ENCODE measurements at places on chromosomes 7 and 10.

GRCh38 chr10:6978187-6978627 is 398.1 kb upstream of the PRKCQ start:
- no peak for DNase-seq

DNA sequence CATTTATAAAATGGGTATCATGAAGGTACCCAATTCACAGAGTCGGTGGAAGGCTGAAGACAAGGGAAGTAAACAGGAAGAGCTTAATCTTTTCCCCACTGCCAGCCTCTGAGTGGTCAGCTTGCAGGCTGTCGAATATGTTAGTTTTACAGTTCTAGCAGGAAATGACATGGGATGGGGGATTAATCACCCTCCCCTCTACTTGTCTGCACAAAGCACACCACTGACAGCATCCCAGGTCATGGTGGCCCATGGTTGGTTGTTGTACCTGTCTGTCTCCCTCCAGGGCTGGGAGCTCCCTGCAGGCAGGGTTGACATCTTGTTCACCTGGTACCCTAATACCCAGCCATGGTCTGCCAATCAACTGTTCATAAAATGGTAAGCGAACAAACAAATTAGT is 55.6 kb downstream of the GRB10 start:
- no peak for DNase-seq

- DNase-seq: no peak
Measured at GRCh38 chr10:100020886-100021253, 11.1 kb upstream of the DNMBP start.

DNA sequence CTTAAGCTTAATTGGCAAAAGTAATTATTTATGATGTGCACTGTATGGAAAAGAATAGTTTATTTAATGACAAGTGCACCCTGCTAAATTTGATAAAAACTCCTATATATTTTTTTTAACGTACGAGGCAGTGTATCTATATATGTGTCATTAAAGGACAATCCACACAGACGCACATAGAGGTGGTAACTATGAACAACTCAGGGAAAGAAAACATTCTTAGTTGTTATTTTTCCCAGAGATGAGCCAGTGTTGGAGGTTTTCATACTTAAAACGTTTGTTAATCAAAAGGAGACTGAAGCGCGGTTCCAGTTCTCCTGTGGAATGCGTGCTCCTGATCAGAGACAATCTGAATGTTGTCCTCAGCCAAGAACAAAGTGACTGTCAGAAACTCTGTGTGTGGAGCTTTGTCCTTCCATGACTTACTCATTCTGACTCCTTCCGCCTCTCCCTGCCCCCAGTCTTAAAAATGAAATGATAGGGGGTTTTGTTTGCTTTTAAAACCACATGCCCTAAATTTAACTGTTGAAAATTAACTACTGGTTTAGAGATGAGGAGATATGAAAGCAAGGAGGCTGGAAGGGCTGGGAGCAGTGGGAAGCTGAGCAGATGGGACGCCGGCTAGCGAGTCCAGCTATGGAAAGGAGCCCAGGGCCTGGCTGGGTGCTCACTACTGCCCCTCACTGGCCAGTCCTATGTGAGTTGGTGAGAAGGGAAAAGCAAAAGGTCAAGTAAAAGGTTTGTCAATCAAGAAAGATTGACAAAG is 99.6 kb downstream of the SVIL start:
- DNase-seq: peak; percentile 87

GRCh38 chr10:77983384-77984341 is 45.7 kb downstream of the POLR3A start:
- no peak for DNase-seq

DNA sequence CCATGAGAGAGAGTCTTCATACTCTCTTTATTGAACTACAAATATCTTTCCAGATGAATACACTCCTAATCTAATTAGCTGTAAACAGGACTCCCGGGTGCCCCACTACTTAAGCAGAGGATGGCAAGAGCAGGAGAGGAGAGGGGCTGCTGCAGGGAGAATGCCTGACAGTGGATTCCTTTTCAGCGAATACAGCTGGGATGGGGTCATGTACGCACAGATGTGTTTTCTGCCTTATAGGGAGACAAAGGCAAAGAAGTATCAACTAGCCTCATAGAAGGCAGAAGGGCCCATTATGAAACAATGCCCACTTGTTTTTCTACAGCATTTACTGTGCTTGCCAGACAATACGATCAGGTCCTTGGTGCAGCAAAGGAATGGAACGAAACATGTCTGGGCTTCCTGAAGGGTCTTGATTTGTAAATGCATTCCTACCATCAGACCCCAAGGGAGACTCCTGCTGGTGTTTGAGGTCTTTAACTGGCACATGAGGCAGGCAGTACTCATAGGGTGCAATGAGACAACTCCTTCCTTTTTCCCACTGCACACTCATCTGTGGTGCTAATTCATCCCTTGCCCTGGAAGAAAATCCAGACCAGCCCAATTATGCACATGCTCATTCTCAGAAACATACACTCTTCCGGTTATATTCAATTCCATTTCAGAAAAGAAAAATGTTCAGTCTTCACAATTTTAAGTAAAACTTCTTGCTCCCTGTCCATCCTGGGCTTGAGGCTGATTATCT is 117.1 kb downstream of the AOAH start:
- DNase-seq: no peak

DNA sequence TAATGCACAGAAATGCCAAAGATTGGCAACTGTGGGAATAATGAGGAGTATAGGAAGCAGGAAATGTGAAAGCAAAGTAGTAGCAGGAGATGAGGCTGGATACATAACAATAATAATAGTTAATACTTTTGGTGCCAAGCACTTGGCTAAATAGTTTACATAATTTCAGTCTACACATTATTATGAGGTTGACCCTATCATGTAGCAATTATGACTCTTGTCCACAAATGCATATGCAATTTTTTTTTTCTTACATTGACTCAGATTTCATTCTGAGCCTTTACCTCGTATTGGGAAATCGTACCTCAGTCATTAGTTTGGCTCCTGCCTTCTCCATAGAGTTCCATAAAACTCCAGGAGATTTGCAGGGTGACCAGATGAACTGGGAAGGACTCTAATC is 219.9 kb downstream of the SUGCT start:
- no peak for DNase-seq

DNA sequence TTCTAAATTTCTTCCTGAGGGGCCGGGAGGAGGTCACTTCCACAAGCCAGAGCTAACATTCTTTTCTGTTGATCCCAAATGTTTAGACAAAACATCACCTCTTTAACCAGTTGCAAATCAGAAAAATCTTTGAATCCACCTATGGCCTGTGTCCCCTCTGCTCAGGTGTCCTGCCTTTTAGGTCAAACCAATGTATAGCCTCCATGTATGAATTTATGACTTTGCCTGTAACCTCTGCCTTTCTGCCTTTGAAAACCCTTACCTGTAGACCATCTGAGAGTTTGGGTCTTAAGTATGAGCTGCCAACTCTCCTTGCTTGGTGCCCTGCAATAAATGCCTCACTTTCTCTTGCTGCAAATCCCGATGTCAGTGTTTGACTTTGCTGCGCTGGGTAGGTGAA is 44.1 kb upstream of the MSRB2 start:
- DNase-seq: no peak

DNA sequence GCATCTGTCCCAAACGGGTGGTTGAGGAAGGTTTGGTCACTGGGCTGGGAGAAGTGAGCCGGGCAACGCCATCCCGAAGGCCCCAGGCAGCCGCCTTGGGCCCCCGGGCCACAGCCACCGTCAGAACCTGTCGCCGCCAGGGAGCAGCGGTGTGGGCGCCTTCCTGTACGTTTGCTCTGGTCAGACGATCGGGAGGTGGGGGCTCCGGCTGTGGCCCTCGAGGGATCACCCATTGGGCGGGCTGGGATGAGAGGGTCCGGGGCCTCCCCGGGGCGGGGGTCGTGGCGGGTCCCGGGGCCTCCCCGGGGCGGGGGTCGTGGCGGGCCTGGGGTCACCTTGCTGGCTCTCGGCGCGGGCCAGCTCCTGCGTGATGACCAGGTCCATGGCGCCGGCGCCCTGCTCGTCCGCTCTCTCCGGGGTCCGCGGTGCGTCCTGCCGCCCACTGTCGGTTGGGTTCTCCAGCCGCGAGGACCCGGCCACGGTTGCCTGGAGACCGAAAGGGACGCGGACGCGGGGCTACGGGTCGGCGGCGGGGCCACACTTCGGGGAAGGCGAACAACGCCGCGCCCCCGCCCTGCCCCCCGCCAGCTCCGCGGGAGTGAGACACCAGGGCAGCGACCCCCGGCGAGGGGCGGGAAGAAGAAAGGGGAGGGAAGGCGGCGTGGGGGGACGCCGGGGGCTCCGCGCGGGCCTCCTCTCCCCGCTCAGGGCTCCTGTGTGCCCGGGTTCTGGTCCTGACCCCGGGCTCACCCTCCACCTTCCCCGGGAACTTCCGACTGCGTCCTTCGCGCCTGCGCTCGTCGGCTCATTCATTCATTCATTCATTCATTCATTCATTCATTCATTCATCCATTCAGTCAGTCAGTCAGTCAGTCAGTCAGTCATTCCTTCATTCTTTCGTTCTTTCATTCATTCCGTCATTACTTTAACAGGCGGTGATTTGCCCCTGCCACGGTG is at the start of gene CFAP46:
Gene CFAP46, minus strand, starts transcription at position 470 of the 957 bp plus-strand sequence. Its CDS starts 86 bp downstream, at position 384.
- DNase-seq: no peak

- no peak for DNase-seq
Measured at GRCh38 chr10:34960983-34961382, 129.2 kb downstream of the CUL2 start.

DNA sequence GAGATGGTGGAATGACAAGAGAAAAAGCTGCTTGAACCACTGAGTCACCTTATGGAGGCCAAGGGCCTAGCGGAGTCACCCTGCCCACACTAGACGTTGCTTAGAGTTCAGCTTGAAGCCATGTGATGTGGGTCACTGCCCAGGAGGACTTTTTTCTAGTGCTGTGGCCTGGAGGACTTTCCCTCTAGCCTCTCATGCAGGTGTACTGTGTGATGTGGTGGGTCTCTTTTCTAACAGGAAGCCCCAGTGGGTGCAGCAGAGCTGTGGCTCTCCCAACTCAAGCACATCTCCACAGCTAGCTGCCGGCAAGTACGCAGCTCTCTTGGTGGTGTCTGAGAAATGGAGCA is 13.6 kb downstream of the POR start:
- DNase-seq: no peak

DNA sequence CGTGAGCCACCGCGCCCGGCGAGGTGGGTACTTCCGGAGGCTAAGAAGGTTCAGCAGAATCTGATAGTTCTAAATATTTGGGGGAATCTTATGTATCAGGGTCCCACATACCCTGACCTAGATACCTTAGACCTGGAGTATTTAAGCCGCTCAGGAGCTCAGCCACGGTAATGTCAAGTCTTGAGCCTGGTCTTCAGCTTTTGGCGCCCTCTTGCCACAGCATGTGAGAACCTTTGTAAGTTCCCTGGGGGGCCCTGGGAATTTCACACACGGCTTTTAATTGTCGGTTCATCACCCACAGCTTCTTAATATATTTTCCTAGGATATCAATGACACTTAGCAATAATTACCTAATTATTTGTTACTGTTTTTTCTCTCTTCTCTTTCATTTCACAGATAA is 324.3 kb upstream of the GALNT17 start:
- DNase-seq: no peak

DNA sequence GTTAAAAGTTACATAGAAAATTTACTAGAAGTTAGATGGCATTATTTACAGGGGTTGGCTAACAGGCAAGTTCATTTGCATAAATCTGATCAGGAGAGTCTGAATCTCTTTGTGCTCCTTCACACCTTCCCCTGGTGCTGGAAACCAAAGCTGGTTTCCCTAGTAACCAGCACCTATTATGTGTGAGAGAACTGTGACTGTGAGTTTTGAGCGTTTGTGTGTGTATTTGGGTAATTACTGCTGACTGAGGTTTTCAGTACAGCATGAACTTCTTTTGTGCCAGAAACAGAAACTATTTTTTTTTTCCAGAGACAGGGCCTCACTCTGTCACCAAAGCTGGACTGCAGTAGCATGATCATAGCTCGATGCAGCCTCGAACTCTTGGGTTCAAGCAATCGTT is 10.3 kb upstream of the IFIT1B start:
- no peak for DNase-seq
